T-helper 22 cell (primary cell): ENCODE measurements at places on chromosomes 12 and 14.

GRCh38 chr14:75301666-75302325 lies 23.2 kb downstream of the FOS start:
- DNase-seq = no peak

GRCh38 chr14:102362084-102362483 lies 606 bp downstream of the CINP start:
- peak; percentile 4 for DNase-seq

DNA sequence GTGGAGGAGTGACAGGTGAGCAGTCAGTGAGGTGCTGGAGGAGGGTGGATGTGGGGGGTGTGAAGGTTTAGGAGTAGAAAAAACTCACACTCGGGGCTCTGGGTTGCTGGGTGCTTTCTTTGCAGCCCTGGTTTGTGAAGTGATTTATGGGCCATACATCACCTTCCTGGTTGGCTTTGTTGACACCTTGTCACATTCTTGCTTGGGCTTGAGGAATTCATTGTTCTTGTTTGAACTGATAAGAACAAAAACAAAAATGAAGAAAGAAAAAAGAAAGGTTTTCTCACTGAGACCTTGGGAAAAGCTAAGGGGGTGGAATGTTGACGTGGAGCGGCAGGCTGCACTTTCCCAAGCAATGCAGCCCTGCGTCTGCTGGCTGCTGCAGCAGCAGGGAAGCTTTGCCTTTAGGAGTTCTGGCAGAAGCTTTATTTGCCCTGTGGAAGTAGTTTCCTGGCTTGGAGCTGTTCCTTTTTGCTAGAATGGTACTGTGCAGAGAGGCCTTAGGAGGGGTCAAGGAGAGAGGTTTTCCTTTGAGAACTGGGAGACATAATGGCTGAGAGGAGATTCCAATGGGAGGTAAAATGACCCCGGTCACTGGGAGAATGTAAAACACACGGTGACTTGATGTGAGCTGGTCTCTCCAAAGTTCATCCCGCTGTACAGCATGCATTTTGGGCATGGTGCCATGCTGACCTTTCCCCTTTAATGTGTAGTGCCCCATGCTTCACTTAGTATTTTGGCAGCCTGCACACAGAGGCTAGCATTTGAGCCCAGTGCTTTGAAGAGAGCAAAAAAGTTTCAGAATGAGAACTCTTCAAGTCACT lies 52.8 kb downstream of the HMGA2 start:
- no peak for DNase-seq

DNA sequence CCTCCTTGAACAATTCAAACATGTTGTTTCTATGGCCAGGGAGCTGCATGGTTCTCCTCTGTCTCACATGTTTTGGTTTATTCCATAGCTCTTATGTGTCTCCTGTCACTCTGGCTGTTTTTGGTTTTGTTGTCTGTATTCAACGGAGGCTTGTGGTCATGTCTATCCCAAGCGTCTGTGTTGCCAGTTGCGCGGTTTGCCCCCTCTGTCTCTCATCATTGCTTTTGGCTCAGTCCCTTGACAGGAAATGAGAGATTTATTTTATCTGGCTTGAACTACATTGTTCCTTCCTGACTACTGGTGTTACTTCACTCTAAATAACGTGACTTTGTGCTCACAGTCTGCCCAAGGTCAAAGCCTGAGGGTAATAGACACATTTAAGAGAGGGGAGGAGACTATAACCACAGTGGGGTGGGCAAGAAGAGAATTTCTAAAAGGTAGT lies 96.4 kb upstream of the SOX5 start:
- DNase-seq = no peak

- no peak for DNase-seq
Observed at GRCh38 chr14:26522967-26523366, 74.9 kb downstream of the NOVA1 start.

DNA sequence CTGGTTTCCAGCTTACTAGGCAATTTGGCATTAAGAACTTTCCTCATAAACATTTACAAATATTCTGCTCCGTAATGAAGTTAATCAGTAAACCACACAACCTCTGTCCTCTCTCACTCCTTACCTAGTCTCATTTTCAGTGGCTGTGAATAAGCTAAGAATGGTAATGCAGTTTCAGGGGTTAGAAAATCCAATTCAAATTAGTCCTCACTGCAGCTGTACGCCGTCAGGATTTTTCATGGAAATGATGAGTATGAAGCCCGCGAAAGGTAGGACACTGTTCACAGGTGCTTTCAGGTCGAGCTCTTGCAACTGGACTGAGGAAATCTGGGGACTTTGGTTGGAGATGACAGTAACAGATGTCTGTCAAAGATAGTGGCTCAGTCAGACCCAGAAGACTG lies 29.6 kb downstream of the NR1H4 start:
- no peak for DNase-seq
